ENCODE measurements at places on chromosomes 12 and 14.

DNA sequence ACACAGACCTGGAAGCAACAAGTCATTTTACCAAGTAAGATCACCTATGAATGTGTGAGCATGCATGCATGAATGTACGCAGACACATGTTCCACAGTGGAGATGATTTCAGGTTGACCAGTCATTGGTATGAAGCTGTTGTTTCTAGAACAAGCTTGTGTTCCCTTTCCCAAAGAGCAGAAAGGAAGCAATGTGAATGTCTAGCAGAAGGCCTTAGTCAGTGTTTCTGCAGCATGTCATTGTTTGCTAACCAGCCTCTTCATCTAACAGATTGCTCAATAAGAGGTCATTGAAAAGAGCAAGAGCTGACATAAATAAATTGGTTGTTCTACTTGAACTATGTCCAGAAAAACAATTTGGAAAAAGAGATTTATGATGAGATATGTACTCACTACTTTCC, 191.4 kb downstream of the PLCZ1 start:
- no peak for DNase-seq

DNA sequence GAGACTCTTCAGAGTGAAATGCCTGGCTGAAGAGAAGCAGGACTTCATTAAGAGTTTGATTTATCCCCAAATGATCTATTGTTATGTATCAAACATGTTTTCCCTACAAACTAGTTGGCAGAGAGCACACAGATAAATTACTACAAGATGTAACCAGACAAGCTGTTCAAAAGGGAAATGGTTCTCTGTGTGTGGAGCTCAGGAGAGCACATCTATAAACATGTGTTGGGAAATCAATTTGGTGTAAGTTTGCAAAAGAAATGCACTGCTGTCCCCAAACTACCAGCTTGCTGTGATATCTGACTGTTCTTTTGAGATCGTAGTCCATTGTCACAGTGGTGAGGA, 159.2 kb downstream of the PAH start:
- no peak for DNase-seq

DNA sequence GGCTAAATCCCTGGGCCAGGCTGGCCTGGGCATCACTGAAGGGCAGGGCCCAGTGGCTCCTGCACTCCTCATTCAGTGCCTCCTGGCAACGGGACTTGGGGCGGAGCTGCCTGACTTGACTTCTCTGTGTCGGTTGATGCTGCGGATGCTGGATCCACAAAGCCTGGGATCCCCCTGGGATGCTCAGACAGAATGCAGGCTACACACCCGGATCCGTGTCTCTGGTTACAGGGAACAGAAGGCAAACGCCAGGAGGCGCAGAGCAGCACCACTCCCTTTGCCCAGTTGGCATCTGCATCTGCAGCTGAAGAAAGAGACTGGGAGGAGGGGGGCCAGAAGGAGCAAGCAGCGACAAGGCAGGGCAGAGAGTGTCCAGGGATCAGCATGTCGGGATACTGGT, 154.5 kb upstream of the FKBP4 start:
- no peak for DNase-seq

- DNase-seq = no peak
These were observed 232.8 kb downstream of the MSRB3 start for GRCh38 chr12:65511134-65511834.

GRCh38 chr12:2165021-2165420, 112.2 kb downstream of the CACNA1C start:
- DNase-seq = no peak

GRCh38 chr12:121748571-121749265, 36.2 kb downstream of the TMEM120B start:
- DNase-seq = peak; percentile 57

DNA sequence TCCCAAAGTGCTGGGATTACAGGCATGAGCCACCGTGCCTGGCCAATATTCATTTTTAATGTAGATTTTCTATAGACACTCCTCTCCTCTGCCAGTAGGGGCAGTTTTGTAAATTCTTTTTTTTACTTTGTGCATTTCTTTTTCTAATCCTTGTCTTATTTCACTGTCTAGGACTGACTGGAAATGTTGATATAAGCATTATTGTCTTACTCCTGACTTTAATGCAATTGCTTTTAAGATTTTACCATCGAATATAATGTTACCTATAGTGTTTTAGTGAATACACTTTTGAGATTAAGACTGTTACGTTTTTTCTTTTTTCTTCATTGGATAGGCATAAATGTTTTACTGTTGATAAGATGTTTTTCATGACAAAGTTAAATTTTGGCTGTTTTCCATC, 35.4 kb upstream of the EMP1 start:
- no peak for DNase-seq

DNA sequence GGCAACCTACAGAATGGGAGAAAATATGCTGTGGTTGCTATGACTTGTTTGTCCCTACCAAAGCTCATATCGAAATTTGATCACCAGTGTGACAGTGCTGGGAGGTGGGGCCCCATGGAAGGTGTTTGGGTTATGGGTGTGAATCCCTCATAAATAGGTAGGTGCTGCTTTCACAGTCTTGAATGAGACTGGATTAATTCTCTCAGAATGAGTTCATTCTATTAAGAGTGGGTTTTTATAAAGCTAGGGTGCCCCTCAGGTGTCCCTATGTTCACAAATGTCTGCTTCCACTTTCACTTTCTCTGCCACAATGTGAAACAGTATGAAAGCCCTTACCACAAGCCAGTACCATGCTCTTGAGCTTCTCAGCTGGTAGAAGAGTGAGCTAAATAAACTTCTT, 133.5 kb downstream of the CPNE8 start:
- DNase-seq = no peak

DNA sequence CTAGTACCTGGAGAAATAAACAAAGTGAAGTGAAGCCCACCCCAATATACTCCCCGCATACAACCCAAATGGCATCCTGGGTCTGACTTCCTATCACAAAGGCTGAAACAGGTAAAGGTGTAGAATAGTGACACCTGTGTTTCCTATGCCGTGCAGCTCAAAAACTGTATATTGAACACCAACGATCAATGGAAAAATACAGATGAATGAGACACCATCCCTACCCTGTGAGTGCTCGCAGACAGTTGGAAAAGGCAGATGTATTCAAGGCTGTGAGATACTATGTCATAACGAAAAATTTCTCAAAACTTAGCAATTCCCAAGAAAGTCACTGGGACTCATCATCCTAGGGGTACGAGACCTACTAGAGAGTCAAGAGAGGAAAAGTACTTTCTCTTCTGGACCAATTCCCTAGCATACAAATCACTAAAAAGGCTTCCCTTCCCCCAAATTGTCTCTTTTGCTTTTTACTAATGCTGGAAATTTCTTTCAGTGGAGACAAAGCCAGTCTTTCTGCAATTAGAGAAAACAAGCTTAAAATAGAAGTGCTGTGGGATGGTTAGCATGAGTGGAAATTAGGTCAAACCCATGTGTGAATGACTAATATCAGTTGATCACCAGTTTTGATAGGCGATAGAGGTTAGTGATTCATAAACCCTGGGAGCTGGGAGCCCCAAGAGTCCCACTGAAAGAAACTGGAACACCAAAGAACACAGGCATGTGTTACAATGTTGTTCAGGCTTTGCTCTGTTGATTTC, 249.7 kb downstream of the SPTSSA start:
- no peak for DNase-seq

DNA sequence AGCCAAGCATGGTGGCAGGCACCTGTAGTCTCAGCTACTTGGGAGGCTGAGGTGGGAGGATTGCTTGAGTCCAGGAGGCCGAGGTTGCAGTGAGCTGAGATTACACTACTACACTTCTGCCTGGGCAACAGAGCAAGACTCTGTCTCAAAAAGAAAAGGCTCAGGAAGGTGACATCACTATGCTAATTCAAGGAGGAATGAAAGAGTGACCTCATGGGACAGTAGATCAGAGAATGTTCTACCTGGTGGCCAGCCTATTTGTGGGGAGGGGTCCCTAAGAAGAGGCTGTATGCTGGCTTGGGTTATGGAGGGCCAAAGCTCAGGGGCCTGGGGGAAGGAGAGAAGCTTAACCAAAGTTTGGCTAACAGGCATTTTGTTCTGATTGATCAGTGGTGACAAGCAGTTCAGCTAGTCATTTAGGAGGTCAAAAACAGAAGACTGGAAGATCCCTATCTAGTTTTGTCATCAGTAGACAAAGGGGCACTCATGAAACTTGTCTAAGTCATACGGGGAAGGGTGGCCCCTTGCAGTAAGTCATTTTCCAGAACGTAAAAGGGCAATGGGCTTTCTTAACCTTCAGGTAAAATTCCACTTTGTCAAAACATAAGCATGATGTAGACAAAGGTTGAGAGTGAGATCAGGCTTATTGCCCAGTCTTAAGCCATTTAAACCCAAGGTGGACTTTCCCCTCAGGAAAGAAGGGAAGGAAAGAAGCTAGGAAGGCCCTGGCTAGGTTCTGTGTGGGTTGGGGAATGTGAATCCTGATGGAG, 60.8 kb upstream of the EEA1 start:
- DNase-seq = no peak

DNA sequence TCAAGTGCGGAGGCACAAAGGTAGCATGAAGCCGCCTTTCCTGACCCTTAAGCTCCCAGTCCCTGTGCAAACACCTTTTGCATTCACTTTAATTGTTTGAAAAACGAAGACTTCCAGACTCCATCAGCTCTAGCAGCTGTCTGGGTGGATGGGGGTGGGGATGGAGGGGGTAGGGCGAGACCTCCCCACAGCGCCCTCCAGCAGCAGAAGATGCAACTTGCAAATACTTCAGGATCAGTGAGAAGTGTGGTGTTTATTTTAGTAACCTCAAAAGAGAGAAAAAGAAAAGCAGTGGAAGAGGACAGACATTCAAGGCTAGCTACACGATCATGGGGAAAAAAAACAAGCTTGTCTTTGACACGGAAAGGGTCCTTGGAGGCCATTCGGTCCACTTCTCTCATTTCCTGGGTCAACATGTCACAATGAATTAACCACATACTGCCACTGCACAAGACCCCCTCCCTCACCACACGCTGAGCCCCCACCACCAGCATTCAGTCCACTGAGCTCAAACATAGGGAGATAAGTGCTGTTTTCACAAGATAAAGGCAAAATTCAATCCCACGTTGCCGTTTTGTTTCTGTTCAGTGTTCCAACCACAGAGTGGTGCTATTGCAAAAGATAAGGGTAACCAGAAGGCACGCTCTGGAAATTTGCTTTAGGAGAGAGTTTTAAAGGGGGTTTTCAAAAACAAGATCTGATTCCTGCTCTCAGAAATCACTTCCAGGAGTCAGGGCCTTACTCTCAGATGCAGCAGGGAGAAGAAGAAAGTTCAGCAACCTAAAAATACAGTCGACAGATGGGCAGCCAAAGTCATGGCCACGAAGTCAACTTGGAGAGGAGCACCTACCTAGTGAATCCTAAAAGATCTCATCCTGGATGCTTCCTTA, 3.3 kb upstream of the NTF3 start:
- peak; percentile 10 for DNase-seq

GRCh38 chr12:23217667-23218066, 592.7 kb downstream of the ETNK1 start:
- no peak for DNase-seq

- no peak for DNase-seq
These were observed 134.4 kb downstream of the LLPH start for GRCh38 chr12:65996146-65996545.

DNA sequence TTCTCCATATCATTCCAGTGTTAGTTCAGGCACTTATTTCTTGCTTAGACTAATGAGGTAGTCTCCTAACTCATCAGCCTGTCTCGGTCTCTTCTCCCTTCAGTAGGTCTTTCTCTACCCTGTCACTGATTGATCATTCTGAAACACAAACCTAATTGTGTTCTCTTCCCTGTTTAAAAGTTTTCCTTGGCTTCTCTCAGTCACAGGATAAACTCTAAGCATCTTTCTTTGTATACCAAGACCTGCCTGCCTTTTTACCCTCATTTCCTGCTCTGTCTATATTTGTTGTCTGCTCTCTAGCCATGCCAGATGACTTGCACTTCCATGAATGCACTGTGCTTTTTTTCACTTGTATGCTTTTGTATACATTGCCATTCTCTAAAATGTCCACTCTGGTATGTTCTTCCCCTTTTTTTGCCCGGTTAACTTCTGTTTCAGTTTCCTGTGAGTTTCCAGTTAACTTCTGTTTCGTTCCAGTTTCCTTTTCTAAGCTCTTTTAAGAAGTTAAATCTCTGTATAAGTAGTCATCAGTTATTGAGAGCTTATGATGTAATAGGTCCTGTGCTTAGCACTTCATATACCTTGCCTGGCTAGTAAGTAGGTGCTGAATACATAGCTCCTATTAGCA, 12.8 kb downstream of the DIP2B start:
- peak; percentile 69 for DNase-seq

GRCh38 chr14:83463500-83464098, 1929.9 kb upstream of the SEL1L start:
- peak; percentile 1 for DNase-seq

DNA sequence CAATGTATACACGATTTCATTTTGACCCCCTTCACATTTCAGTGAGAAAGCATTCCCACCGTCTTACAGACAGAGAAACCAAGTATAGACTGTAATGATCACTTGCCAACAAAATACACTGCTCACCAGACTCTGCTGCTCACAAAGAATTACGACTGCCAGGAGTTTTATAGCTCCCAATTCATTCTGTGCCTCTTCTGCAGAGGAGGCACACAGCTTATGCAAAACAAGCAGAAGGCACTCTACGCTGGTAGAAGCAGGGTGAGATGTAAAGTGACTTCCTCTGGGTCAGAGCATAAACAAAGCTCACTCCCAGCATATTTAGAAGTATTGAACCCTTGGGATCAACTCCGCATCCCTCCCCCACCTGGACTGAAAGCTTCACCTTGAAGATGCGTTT, 14.6 kb downstream of the SPTB start:
- no peak for DNase-seq

DNA sequence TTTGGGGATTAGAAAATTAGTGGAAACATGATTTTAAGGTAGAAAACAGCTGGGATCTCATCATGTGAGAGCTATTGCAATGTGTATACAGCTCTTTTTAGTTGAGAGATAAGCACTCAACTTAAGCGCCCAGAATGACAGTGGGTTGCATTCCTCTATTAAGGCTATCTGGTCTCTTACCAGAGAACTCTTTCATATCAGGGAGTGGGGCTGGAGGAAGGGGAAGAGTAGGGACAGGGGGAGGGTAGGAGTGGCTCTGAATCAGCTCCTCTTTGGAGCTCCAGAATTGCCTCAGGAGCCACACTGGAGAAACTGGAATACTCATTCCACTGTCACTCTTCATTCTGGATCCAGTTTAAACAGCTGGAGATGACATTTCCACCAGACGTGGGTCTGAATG, 9.2 kb upstream of the PLEKHG3 start:
- DNase-seq = no peak

DNA sequence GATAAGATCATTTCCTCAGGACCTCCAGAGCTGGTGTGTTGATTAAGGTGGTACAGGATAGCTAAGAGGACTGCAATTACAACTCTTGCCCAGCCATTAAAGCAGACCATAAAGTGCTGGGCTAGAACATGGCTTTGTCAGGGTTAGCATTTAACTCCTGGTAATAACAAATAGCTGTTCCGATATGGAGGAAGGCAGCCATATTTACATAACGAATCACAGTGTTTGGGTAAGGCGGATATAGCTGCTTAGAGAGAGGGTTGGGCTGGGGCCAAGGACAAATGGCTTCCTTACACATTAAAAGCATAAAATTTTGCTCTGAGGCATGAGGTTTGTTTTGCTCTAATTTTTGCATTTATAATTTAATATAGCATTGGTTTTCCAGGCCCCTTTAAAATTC, 297.7 kb upstream of the DDHD1 start:
- no peak for DNase-seq

GRCh38 chr14:102056694-102057442, 30.0 kb downstream of the HSP90AA1 start:
- DNase-seq = no peak

GRCh38 chr14:103516426-103517173, 6.0 kb downstream of the CKB start:
- DNase-seq = no peak

- DNase-seq = no peak
These were observed 123.2 kb downstream of the LMO3 start for GRCh38 chr12:16482726-16483125.

Data from GM13976 (cell line).